ENCODE measurements at places on chromosomes 1 and 21. TPM values are rescaled to one million over a fixed set of nuclear protein-coding genes. Genes with fewer than 3 reads are reported as not detected.
A peak's percentile ranks its signal among the peaks of the same experiment; 100 is the strongest.

DNA sequence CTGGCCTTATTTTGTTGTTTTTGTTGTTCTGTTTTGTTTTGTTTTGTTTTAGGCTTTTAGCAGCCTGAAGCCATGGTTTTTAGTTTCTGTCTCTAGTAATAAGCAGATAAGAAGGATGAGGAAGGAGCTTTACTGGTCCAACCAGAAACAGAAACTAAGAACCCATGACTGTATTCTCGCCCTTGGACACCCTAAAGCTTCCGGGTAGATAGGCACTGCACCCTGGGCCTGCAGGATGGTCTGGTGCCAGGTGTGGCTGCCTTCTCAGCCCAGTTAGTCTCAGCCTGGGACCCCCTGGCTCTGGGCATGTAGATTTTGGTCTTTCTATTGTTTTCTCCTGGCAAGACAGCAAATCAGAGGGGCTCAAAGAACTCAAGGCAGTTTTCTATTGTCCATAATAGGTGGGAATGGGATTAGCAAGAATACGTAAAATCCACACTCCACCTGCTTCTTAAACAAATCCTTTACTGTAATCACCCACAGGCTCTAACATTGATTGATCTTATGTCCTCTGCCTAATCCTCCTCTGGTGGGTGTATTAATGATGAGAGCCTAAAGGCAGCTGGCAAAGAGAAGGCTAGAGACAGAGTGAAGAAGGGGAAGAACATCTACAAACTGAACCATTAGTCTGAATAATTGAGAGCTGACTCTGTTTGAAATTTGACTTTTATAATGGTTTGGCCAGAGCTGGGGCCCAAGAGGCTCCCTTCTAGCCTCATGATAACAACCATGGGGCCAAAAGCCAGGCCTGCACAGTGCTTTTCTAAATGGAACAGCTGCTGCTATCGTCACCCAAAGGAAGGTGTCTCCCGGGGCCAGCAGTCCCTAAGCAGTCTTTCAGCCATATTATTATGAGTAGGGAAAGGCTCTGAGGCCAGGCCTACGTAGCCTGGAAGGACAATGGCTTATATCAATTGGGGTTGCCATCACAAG is 106.8 kb upstream of the ATP1A1 start:
- no peak overlapping the region for H3K27ac ChIP-seq
- peaks cover 12% of the 10 kb centered on the region for H3K4me1 ChIP-seq
- no peak for DNase-seq
- no peaks in the 10 kb centered on the region for H3K27me3 ChIP-seq

The PER3 gene
- total RNA-seq, result 3.6 TPM

The ZNF695 gene
- 0.40 TPM for total RNA-seq

DNA sequence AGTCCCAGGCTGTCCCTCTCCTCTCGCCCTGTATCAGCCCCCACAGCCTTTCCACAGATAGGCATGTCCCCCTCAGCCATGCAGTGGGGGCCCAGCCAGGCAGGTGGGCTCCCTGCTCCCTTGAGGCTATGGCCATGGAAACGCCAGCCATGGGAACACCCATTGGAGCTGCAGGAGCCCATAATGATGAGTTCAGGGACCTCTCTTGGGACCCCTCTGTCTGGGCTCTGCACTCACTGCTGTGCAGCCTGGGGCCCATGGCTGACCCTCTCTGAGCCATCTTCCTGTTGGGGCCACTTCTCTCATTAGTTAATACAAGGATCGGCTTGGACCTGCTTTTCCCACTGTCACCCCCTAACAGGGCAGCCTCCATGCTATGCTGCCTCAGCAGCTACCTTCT is 33.2 kb downstream of the WNT3A start:
- peak; percentile 20 for DNase-seq
- H3K27me3 ChIP-seq, result peaks cover 35% of the 10 kb centered on the region
- H3K4me3 ChIP-seq, result no peak overlapping the region
- no peak overlapping the region for H3K27ac ChIP-seq

- H3K4me1 ChIP-seq, result no peaks in the 10 kb centered on the region
- no peak overlapping the region for H3K27ac ChIP-seq
Measured at GRCh38 chr1:187498028-187498427, 669.3 kb downstream of the PLA2G4A start.

- H3K4me1 ChIP-seq, result no peaks in the 10 kb centered on the region
- H3K4me3 ChIP-seq, result no peak overlapping the region
- no peak overlapping the region for H3K27ac ChIP-seq
- no peaks in the 10 kb centered on the region for H3K36me3 ChIP-seq
- H3K27me3 ChIP-seq, result peaks cover 9% of the 10 kb centered on the region
Measured at GRCh38 chr1:46152016-46152415, 19.6 kb upstream of the PIK3R3 start.

The CXADR gene
- 0.08 TPM for total RNA-seq

DNA sequence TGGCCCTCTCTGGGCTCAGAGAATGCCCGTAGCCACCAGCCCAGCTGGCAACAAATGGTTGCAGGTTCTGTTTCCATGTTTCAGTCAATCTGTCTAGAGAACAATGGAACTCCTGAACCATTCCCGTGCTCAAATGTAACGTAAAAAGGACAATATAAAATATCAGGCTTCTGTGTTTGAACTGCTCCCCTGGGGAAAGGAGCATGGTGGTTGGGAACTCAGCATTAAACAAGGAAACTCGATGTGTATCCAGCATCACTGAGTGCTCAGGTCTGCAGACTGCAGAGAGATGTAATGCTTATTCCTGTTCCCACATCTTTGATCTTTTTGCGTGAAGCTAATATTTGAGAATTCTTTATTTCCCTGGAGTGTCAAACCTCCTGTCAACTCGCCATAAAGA is 326.5 kb downstream of the KIF26B start:
- no peaks in the 10 kb centered on the region for H3K4me1 ChIP-seq
- peaks cover 2% of the 10 kb centered on the region for H3K27me3 ChIP-seq
- no peak for DNase-seq
- H3K36me3 ChIP-seq, result no peaks in the 10 kb centered on the region
- H3K27ac ChIP-seq, result no peak overlapping the region

- H3K36me3 ChIP-seq, result peaks cover 3% of the 10 kb centered on the region
- no peak overlapping the region for H3K4me3 ChIP-seq
- peaks cover 29% of the 10 kb centered on the region for H3K27me3 ChIP-seq
- no peak for DNase-seq
- peaks cover 40% of the 10 kb centered on the region for H3K4me1 ChIP-seq
- peak overlapping the region; percentile 96 for H3K27ac ChIP-seq
Measured at GRCh38 chr21:42781971-42782722, 97.2 kb downstream of the WDR4 start.

DNA sequence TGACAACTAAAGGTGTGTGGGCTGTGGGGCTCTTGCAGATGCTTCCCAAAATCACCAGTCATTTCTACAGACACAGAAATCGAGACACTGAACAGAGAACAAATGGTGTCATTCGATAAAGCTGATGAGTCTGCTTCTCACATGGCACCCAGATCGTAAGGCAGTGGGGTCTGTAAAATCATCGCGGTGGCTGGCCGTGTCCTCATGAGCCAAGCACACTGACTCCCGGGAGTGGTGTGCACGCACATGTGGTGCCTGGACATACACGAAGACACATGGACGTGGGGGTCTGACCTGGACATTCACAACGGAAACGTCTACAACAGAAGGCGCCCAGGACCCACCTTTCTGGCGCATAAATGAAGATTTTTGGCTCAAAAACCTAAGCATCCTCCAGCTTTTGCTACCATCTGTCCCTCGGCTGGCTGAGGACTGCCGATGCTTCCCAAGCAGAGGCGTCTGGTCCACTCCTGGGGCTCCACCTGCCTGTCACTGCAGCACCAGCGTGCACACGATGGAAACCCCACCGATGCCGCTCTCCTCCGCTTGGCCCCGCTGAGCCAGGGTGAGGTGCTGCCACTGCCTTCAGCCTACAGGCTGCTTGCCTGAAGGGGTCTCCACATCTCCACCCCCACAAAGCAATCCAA is 6.8 kb downstream of the SMIM1 start:
- H3K4me1 ChIP-seq, result peaks cover 2% of the 10 kb centered on the region
- no peak overlapping the region for H3K27ac ChIP-seq
- no peak overlapping the region for H3K4me3 ChIP-seq
- no peak for DNase-seq
- H3K27me3 ChIP-seq, result no peaks in the 10 kb centered on the region
- peaks cover 10% of the 10 kb centered on the region for H3K36me3 ChIP-seq

The CACHD1 gene
- total RNA-seq, result 0.82 TPM

- H3K27me3 ChIP-seq, result peaks cover 3% of the 10 kb centered on the region
- no peak for DNase-seq
- no peak overlapping the region for H3K27ac ChIP-seq
- no peaks in the 10 kb centered on the region for H3K4me1 ChIP-seq
- no peak overlapping the region for H3K4me3 ChIP-seq
Measured at GRCh38 chr1:230326971-230327891, 98.9 kb downstream of the PGBD5 start.

The F5 gene
- 1.3 TPM for total RNA-seq

GRCh38 chr1:69947837-69948236 is 257.5 kb downstream of the LRRC40 start:
- H3K27ac ChIP-seq, result no peak overlapping the region
- no peaks in the 10 kb centered on the region for H3K27me3 ChIP-seq
- no peaks in the 10 kb centered on the region for H3K36me3 ChIP-seq
- DNase-seq, result no peak
- H3K4me1 ChIP-seq, result no peaks in the 10 kb centered on the region

- H3K27ac ChIP-seq, result no peak overlapping the region
- no peaks in the 10 kb centered on the region for H3K36me3 ChIP-seq
- H3K4me1 ChIP-seq, result no peaks in the 10 kb centered on the region
Measured at GRCh38 chr21:31110430-31110829, 72.2 kb upstream of the KRTAP19-8 start.

The OBSCN gene
- total RNA-seq, result 44.3 TPM

DNA sequence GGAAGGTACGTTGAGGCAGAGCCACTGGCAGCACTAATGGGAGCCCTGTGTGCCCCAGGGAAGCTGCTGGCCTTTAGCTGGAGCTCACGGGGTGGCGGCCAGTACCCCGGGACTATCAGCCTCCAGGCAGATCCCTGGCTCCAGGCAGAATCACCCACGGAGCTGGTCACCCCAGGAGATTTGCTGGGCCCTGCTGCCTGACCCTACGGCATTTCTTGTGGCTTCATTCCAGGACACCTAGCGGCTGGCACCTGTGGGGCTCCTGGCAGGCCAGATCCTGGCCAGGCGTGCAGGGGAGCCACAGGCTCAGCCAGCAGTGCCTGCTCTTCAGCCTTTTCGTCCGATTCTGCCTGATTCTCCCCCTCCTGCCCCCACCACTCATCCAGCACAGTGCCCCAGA is 7.1 kb downstream of the PADI1 start:
- H3K27ac ChIP-seq, result no peak overlapping the region
- no peak for DNase-seq
- no peaks in the 10 kb centered on the region for H3K36me3 ChIP-seq
- peaks cover 54% of the 10 kb centered on the region for H3K4me1 ChIP-seq
- peaks cover 56% of the 10 kb centered on the region for H3K27me3 ChIP-seq

The TIE1 gene
- 0.23 TPM for total RNA-seq

- H3K36me3 ChIP-seq, result no peaks in the 10 kb centered on the region
- no peak within 1 kb of the TSS for H3K27ac ChIP-seq
- H3K4me1 ChIP-seq, result peaks cover 1% of the 10 kb centered on the region
- H3K4me3 ChIP-seq, result peak within 1 kb of the TSS; percentile 52
- DNase-seq, result peak; percentile 83
- peaks cover 47% of the 10 kb centered on the region for H3K27me3 ChIP-seq
Measured at GRCh38 chr1:47997289-47998200, at the start of gene TRABD2B. TSS of gene TRABD2B (minus strand) at chr1:47997385.

The ATP6V1G3 gene
- not detected for total RNA-seq

DNA sequence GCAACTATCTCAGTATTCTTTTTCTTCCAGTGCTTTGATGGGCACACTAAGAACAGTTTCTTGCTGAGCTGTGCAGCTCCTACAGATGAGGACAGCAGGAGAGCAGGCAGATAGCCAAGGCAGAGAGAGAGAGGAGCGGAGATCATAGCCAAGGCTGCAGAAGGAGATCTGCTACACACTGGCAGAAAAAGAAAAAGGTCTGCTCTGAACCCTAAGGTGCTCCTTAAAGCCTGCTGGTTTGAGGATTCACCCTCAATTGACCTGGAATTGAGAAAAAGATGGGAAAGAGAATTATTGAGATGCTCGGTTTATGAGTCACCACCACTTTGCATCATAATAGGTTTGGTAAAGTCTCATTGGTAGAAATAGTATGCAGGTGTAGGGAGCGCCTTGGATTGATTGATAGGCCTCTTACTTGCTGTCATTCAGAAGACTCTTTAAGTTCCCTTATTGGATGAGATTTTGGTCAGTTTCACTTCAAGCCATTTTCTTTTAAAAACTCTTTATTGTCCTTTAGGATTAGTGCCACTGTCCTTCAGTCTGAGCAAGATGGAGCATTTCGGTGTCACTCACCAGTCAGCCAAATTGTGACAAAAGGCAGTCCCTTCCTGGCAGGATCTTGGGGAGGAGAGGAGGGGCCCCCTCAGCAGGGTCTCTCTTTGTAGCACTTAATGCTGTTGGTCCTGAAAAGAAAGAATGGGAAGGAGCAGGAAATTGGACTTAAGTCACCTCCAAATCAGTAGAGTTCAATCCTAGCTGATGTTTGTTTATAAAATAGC is 685.0 kb downstream of the ADGRL2 start:
- no peak overlapping the region for H3K4me3 ChIP-seq
- H3K36me3 ChIP-seq, result no peaks in the 10 kb centered on the region
- no peak overlapping the region for H3K27ac ChIP-seq
- no peaks in the 10 kb centered on the region for H3K4me1 ChIP-seq
- H3K27me3 ChIP-seq, result no peaks in the 10 kb centered on the region

DNA sequence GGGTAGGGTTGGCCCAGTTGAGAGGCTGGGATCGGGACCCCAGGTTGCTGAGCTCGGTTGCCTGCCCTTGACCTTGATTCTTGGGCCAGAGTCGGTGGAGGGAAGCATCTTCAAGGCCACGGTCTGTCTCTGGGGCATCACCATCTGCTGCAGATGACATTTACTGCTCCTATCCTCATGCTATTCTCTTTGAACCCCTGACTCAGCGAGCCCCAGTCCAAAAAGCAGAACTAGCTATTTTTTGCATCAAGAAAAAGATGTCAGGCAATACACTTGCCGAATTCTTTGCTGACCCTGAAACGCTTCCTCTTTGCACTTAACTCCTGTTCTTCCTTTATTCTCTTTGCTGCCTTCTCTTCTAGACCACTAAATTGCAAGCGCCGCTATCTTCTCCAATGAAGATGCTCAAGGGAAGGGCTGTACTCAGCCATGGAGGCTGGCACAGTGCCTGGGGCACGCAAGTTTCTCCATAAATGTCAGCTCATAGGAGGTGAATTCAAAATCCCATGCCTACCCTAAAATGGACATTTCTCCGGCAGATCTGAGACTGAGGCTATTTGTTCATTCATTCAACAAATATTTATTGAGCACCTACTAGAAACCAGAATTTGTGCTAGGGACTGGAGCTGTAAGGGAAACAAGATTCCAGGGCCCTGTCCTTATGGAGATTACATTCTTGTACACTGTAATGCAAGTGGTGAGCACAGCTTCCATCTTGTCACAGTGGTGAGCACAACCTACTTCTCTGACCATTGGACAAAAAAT is 20.5 kb upstream of the CAPZB start:
- H3K27me3 ChIP-seq, result no peaks in the 10 kb centered on the region
- peaks cover 15% of the 10 kb centered on the region for H3K4me1 ChIP-seq
- H3K27ac ChIP-seq, result no peak overlapping the region
- no peak for DNase-seq

The UMODL1 gene
- 0.26 TPM for total RNA-seq

GRCh38 chr21:39874206-39874605 is 7.0 kb downstream of the PCP4 start:
- H3K4me3 ChIP-seq, result no peak overlapping the region
- no peaks in the 10 kb centered on the region for H3K27me3 ChIP-seq
- H3K4me1 ChIP-seq, result no peaks in the 10 kb centered on the region
- no peaks in the 10 kb centered on the region for H3K36me3 ChIP-seq
- H3K27ac ChIP-seq, result no peak overlapping the region

The MYOG gene
- not detected for total RNA-seq

Measured in activated naive CD8-positive, alpha-beta T cell treated with anti-CD3 and anti-CD28 coated beads, Interleukin-2, amount 10 ng/mL, durations not matched to agents 7 days and 5 days (primary cell).